Smooth muscle cell of trachea (primary cell): ENCODE measurements at places on chromosomes 5 and 9. TPM values are rescaled to one million over a fixed set of nuclear protein-coding genes. Genes with fewer than 3 reads are reported as not detected.

BARHL1 gene
- not detected in 2 replicates for total RNA-seq

GHR gene
- 2.8 and 3.5 TPM in 2 replicates for total RNA-seq

GLRA1 gene
- not detected in 2 replicates for total RNA-seq

CDHR2 gene
- under 0.01 TPM in 2 replicates for total RNA-seq

PCDHAC2 gene
- total RNA-seq = under 0.01 TPM in 1 of 2 replicates, not detected in the other
